ENCODE measurements at places on chromosomes 12 and 14.

GRCh38 chr12:102638777-102639176, 158.4 kb upstream of the IGF1 start:
- DNase-seq = no peak

GRCh38 chr14:35112641-35113040, 9.1 kb downstream of the PPP2R3C start:
- no peak for DNase-seq

DNA sequence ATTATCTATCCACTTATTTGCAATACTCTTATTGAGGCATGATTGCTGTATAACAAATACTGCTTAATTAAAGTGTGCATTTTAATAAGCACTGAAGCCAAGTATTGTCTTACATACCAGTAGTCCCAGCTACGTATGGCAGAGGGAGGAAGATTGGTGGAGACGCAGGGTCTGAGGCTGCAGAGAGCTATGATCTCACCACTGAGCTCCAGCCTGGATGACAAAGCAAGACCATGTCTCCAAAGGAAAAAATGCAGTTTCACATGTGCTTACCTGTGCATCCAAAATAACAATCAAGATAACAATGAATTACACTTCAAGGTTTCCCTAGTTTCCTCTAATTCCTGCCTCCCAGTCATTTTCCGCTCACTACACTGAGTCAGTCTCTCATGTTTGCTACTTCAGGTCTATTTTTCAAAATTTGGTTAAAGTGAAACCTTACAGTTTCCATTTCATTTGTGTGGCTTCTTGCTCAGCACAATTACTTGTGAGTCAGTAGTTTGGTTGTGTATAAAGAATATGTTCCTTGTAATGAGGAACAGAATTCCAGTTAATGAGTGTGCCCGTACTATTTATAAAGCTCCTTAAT, 1250.1 kb downstream of the TMEM121 start:
- no peak for DNase-seq

DNA sequence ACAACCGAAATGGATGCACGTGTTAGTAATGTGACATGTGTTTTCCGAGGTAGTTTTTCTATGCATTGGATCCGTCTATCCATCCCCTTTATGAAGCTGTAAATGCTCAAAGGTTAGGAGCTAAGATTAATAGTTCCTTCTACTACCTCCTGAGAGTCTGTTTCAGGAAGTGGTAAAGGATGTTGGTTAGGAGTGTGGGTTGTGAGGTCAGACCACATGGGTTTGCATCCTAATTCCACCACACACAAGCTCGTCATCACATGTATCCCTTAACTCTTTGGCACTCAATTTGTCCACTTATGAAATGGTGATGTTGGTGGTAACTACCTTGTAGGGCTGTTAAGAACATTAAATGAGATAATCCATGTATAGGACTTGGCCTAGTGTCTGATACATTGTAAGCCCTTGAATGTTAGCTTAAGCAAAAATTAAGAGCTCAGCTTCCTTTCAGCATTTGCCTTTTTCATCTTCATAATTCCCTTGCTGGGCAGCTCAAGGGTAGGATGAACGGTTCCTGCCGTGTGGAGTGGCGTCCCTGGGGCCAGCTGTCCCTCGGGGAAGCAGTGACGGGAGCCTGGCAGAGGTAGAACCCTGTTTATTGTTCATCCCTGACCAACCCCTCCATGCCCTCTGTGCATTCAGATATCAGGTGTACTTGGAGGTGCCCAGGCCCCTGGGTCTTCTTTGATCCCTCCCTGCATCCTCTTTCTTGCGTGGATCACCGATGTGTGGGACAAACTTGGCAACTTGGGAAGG, 52.3 kb downstream of the TSPAN9 start:
- DNase-seq = no peak

DNA sequence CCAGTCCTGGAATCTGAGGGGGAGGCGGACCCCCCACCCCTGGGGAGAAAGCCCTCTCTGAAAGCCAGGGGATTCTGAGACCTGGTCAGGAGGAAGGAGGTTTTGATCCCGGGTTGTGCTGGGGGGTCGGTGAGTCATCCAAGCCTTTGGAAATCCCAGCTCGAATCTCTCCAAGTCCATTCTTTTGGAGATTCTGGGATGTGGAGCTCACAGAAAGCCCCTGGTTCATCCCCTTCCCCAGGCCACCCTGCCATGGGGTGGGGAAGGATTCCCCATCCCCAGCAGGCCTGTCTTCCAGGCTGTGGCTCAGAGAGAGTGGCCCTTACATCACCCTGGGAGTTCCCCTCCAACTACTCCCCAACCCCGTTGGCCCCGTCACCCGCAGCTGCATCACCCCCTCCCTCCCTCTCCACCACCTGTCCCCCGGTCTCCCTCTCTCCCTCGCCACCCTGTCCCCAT, 14.3 kb downstream of the EXOC3L4 start:
- no peak for DNase-seq

GRCh38 chr14:72503696-72504368, 390.1 kb downstream of the DPF3 start:
- DNase-seq = no peak

GRCh38 chr14:59428581-59429012, 36.6 kb downstream of the GPR135 start:
- DNase-seq = no peak

- no peak for DNase-seq
Observed at GRCh38 chr14:93984987-93985410, 8.6 kb upstream of the ASB2 start.

DNA sequence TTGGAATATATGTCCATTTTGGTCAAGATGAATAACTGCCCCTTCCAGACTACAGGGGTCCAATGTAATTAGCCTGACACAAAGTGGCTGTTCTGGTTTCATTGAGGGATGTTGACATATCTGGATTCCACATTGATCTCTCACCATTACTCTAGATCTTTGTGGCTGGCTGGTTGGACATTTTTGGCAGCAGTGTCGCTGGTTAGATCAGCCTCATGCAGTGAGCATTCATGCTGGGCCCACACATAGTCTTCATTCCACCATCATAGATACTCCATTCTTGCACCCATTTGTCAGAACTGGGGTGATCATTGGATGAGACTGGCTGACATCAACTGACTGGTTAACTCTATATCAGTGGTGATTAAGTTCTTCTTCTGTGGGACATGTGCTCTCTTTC, 74.4 kb downstream of the MGST1 start:
- DNase-seq = no peak

DNA sequence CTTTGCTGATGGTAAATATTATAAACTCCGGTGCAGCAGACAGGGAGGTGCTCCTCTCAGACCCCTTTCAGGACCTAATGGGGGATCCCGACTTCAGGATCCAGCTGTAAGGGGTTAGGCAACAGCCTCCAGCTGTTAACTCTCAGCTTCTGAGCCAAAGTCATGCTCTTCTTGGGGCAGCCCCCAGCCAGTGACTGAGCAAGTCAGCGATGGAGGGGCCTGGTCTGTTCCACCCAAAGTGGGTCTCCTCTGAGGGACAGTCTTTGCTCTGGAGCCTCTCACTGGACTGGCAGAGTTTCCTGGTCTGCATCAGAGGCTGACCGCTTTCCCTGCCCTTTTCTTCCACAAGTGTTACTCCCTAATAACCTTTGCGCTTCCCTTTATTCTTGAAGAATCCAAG, 184.2 kb upstream of the DIO3 start:
- DNase-seq = no peak

DNA sequence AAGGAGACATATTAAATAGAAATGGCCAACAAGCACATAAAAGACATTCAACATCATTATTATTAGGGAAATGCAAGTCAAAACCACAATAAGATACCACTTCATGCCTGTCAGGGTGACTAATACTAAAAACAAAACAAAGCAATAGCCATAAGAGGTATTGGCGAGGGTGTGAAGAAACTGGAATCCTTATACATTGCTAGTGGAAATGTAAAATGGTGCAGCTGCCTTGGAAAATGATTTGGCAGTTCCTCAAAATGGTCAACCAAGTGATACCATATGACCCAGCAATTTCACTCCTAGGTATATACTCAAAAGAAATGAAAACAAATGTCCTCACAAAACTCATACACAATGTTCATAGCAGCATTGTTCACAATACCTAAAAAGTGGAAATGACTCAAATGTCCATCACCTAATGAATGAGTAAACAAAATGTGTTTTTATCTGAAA, 27.0 kb downstream of the GPR135 start:
- no peak for DNase-seq

- no peak for DNase-seq
Observed at GRCh38 chr12:125100551-125101434, 35.6 kb downstream of the AACS start.

- DNase-seq = no peak
Observed at GRCh38 chr14:38389681-38390080, 133.8 kb upstream of the CLEC14A start.

GRCh38 chr12:57240926-57241401, 10.0 kb downstream of the STAC3 start:
- DNase-seq = no peak

DNA sequence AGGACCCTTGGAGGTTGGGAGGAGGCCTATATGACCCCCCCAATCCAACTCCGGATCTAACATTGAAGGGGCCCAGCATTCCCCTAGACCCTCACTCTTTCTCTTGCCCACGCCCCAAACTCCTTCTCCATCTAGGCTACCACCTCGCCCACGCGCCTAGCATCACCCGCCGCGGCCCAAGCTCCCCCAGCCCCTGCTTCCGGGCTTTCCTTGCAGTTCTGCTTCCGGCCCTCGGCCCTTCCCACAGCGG, 445 bp downstream of the CERS5 start:
- peak; percentile 75 for DNase-seq

- no peak for DNase-seq
Observed at GRCh38 chr14:95472819-95473251, 43.6 kb downstream of the SYNE3 start.
